Bone marrow (tissue), 2 donors: ENCODE measurements at places on chromosomes 11 and 22.

GRCh38 chr11:76975513-76975912 is 58.7 kb upstream of the B3GNT6 start:
- DNase-seq = no peak

GRCh38 chr11:70331901-70332300 is 61.4 kb downstream of the PPFIA1 start:
- DNase-seq = no peak

DNA sequence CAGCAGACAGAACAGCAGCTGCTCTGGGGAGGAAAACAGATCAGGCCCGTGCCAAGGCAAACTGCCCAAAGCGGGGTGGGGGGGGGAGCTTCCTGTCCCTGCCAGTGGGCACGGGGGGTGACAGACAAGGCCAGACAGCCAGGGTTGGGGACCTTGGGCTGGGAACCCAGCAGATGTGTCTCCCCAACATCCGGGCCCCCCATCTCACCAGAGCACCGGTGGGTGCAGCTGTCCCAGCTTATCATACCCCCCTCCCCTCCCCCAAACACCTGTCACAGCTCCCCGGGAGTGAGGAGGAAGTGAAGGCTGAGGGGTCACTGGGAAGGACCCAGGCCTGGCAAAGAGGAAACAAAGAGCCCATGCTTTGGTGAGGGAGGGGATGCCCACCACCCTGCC is 1.3 kb downstream of the PPP1R14B start:
- no peak for DNase-seq

GRCh38 chr11:127919206-127920000 is 668.0 kb downstream of the ETS1 start:
- DNase-seq = no peak

DNA sequence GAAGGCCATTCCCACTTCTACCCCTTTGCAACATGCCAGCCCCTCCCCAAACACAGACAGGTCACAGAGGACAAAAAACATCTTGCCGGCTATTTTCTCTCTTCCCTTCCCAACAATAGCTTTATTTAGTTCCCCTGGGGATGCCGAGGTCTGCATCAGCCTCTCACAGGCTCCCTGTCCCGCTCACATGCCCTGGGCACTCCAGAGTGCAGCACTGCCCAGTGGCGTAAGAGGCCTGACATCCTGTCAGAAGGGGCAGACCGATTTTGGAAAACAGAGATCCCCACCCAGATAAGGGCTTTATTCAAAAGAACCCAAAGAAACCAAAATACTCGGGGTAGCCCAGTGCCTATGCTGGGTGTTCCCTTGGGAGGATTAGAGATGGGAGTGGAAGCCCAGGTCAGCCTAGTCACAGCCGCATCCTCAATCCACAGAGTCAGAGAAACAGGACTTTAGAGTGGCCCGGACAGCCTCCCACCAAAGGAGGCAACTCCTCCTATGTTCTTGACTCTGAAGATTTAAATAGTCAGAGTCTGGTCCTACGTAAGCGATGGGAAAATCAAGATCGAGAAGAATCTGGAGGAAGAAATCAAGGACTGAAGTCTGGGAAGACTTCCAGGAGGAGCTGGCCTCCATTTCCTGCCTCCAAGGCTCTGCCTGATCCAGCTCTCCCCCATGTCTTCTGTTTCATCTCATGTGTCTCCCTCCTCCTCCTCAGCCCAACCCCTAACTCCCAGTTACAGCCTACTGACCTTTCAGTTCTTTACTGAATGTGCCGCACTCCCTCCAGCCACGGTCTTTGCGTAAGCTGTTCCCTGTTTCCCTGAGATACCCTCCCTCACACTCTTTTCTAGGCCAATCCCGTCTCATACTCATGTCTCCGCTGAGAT is 129.3 kb downstream of the FBXO7 start:
- no peak for DNase-seq

GRCh38 chr11:64084951-64085710 is 49.4 kb downstream of the FLRT1 start:
- DNase-seq = no peak

DNA sequence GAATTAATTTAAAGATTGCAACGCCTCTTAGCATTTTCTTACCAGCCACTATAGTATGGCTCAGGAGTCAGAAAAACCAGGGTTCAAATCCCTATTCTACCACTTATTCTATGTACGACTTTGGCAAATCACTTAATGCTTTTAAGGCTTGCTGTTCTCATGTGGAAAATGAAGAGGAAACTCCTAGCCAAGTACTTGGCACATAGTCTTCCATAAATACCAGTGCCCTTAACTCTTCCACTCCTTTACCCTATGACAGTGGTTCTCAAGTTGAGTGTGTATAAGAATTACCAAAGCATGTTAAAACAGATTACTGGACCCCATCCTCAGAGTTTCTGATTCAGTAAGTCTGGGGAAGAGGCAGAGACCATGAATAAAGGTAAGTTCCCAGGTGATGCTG is 107.6 kb downstream of the RBFOX2 start:
- DNase-seq = no peak

- no peak for DNase-seq
These were observed 298.8 kb downstream of the SWAP70 start for GRCh38 chr11:9962722-9963121.

DNA sequence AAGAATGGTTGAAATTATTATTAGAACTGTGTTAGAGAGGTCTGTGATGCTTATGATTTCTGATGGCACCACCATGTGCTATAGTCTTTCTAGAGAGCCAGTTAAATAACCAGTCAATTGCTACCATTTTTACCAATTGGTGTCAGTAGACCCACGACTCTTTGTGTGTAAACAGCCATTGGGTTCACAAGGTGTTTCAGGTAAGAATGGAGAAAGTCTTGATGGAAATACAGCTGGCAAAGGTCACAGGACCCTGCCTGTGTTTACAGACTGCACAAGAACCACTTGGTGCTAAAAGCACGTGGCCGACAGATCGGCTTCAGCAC is 30.5 kb upstream of the OR10G7 start:
- no peak for DNase-seq

- DNase-seq = peak; percentile 97
These were observed 35.0 kb upstream of the SORL1 start for GRCh38 chr11:121417055-121417551.

- no peak for DNase-seq
These were observed 40.4 kb downstream of the SMIM38 start for GRCh38 chr11:69195824-69196782.

- no peak for DNase-seq
These were observed 212.5 kb downstream of the CTTN start for GRCh38 chr11:70610566-70611565.

- no peak for DNase-seq
These were observed 4.7 kb downstream of the ZBTB16 start for GRCh38 chr11:114064216-114064615.

- DNase-seq = no peak
These were observed 59.8 kb downstream of the C11orf91 start for GRCh38 chr11:33640730-33641371.

DNA sequence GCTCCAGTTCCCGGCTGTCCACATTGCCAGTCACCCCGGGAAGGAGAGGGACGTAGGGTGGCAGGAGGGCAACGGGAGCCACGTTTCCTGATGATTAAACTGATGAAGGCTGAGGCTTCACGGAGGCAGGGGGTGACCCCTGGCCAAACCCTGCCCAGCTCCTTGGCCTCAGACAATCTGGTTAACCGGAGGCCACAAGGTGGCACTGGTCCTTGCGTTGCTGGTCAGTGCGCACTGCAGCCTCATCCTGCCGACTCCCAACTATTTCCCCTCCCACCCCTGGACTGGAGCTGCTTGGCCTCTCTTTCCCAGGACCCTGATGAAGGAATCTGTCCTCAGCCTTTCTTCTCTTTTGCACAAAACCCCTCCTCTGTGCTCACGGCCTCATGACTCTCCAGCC is 75.3 kb downstream of the PDE2A start:
- DNase-seq = no peak

DNA sequence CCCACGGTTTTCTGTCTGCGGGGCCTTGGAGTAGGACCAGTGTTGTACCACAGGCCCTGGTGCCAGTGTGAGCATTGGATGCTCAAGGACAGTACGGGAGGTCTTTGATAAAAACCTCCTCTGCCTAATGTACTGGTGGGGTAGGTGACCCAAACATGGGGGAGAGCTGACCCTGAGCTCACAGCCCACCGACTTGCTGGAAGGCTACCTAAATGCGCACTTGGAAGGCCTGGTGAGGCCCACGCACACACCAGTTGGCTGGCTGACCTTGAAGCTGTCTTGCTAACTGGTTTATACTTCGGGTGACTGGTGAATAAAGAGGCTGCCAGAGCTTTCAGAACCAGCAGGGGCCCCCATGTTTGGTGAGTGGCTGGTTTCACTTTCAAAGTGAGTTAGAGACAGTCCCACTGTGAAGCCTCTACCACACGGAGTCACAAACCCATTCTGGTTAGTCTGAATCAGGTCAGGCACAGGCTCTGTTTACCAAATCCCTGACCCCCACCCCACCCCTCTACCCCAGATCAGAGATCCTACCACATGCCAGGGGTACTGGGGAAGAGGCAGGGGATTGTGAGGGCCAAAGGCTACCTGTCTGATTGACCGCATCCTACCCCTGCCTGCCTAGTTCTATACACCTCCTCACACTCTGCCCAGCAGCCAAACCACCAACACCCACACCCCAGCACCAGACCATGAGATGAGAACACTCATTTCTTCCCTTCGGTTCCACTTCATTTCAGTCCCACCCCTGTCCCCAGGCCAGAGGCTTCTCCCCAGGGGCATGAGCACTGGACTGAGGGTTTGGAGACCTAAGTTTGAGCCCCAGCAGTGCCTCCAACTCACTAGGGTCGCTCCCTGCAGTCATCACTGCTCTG is 12.7 kb upstream of the IL2RB start:
- DNase-seq = peak; percentile 6

- DNase-seq = no peak
These were observed 52.8 kb downstream of the MN1 start for GRCh38 chr22:27748751-27749191.

GRCh38 chr22:20089977-20090729 is 10.1 kb downstream of the DGCR8 start:
- no peak for DNase-seq

GRCh38 chr22:28917747-28918549 is 34.6 kb downstream of the ZNRF3 start:
- no peak for DNase-seq

DNA sequence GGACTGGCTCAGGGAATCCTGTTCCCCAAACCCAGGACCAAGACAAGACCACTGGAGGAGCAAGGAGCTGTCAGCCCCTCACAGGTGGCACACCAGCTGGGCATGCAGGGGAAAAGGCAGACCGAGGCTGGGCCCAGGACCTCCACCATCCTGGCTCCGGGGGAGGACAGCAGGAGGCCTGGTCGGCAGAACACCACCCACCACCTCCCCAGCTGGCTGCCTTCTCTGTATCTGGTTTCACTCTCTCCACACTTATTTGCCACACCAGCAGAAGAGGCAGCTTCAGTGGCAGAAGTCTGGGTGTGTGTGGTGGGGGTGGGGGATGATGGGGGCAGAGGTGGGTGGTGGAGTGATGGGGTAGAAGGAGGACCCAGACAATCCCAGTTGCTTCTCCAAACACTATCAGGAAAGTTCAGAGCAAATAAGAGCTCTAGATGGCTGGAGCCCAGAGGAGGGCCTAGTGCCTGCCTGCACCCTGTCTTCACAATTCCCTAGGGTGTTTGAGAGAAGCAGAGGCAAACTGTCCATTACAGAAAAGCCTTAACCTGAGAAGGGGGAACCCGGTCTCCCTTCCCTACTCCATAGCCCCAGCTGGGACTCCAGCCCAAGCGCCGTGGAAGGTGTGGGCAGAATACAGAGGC is 51.9 kb upstream of the CDON start:
- no peak for DNase-seq

- no peak for DNase-seq
These were observed 847.8 kb downstream of the TBC1D22A start for GRCh38 chr22:47610281-47610680.

DNA sequence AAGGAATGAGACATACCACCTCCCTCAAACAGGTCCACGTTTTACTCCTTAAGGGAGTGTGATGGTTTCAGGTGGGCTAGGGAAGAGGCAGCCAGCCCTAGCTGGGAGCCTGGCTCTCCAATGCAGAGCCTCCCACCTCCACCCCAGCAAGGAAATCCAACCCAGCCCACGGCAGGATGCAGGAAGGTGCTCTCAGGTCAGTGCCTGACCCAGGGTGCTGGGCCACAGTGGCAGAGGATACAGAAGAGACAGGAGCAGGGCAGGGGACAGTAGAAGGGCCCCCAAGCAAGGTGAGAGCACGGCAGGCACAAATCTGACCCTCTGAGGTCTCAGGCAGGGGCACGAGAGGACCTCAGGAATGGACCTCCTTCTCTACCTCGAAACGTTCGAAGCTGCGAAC is 26.9 kb upstream of the CCND1 start:
- no peak for DNase-seq

- no peak for DNase-seq
These were observed 126.7 kb upstream of the B3GAT1 start for GRCh38 chr11:134538742-134539141.

GRCh38 chr11:132114185-132114584 is 743.8 kb downstream of the NTM start:
- no peak for DNase-seq

DNA sequence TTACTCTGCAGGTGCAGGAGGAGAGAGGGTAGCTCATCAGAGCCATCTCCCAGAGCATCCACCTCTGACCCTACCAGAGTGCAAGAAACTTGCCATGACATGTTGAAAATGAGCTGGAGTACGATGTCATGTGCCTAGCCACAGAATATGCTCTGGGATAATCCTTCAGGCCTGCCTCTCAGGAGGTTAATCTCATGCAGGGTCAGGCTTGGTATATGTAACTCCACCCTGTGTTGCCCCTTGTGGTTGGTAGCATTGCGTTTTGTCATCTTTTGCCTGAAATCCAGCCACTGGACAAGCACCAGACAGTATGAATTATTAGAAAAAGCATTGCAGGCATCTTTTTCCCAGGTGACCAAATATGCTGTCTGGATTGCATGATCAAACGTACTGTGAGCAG is 36.2 kb downstream of the CNTF start:
- DNase-seq = no peak

DNA sequence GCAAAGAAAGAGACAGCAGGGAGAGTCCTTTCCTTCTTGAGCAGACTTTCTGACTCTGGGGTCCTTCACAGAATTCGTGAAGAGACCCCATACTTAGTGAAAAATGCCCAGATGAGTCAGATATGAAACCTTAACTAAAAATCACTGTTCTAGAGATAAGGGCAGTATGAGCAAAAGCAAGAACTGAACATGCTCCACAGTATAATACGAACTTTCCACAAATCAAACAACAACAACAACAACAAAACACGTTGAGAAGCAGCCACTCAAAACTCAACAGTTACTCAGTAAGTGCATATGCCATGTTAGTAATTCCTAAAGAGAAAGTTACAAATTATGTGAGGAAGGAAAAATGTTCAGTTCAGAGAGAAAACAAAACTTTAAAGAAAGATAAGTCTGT is 44.3 kb downstream of the PITPNB start:
- no peak for DNase-seq

GRCh38 chr22:48864748-48865147 is 962.9 kb downstream of the BRD1 start:
- no peak for DNase-seq

DNA sequence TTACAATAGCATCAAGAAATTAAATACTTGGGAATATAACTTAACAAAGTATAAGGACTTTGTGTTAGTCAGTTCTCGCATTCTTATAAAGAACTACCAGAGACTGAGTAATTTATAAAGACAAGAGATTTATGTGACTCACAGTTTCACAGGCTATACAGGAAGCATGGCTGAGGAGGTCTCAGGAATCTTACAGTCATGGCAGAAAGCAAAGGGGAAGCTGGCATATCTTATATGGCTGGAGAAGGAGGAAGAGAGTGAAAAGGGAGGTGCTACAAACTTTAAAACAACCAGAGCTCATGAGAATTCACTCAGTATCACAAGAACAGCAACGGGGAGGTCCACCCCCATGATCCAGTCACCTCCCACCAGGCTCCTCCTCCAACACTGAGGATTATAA is 32.0 kb upstream of the CCDC134 start:
- DNase-seq = no peak

GRCh38 chr22:36124666-36125065 is 35.9 kb downstream of the APOL3 start:
- DNase-seq = no peak
